Liver (tissue), 10 donors: ENCODE measurements at places on chromosomes 12 and 14. TPM values are rescaled to one million over a fixed set of nuclear protein-coding genes. Genes with fewer than 3 reads are reported as not detected.

DNA sequence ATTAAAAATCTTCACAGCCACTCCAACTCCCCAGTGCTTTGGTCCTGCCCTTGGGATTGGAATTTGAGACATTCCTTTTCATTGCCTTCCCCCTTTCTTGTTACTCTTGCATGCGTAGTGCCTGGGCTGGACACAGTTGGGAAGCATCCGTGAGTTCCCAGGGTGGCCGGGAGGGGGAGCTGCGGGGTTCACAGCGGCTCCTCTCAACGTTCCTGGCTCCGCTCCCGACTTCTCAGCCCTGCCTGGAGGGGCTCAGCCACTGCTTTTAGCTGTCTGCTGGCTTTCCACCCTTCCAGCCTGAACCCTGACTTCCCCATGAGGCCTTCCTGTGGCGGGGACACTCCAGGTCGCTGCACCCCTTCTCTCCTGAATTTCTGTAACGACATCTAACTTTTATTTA lies 3.2 kb downstream of the TEX52 start:
- peak; percentile 84 for DNase-seq

DNA sequence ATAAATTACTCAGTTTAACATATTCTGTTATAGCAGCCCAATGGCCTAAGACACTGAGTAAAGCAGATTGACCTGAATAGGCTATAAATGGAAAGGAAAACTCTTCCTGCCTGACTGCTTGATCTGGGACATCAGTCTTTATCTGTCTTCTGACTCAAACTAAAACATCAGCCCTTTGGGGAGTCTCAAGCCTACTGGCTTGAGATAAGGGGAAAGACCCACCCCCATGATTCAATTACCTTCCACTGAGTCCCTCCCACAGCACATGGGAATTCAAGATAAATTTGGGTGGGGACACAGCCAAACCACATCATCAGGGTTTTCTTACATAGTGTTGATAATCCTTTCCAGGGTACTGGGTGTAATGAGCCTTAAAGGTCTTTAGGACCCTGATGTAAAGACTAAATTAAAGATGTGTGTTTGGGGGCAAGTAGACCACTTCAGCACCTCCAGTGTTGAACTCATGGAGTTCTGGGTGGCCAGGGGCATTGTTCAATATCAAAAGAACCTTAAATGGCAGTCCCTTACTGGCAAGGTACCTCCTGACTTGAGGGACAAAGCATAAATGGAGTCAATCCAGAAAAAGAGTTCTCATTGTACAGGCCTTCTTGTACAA lies 67.8 kb downstream of the TSHR start:
- DNase-seq, result no peak

DNA sequence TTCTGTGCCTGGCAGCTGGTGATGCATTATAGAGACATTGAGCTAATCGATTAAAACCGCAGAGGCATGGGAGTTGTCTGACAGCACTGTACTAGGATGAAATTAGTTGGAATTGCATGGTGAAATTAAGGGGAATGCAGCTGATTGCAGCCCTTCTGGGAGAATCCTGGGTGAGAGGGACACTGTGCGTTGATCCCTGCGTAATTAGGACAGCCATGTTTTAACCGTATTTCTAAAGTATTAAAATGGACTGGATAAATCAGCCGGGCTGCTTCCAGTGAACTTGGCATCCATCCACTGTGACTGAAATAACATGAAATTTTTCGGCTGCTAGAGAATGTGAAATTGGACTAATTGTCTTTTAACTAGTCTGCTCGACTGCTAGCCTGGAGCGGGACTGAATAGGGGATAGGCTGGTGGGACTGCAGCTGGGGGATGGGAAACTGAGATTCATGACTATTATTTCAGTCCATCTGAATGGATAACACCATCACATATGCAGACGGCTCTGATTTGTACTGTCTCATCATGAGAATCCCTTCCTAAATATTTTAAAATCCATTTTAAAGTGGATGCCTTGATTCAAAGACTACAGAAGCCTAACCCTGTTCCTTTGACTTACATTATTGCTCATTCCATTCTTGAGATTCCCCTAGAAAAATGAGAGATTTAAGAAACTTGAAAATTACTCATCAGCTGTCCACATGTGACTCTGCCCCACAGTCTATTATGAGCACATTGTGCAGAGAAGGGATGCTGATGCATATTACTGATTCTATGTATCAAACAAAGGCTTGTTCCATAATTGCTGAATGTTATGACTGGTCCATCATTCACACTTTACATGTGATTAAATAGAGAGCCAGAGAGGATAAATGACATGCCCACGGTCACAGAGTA lies 343.9 kb downstream of the NPAS3 start:
- no peak for DNase-seq

GRCh38 chr12:127311720-127312364 lies 955.1 kb upstream of the TMEM132C start:
- DNase-seq, result no peak

The ARF3 gene
- 17.1 TPM for total RNA-seq

DNA sequence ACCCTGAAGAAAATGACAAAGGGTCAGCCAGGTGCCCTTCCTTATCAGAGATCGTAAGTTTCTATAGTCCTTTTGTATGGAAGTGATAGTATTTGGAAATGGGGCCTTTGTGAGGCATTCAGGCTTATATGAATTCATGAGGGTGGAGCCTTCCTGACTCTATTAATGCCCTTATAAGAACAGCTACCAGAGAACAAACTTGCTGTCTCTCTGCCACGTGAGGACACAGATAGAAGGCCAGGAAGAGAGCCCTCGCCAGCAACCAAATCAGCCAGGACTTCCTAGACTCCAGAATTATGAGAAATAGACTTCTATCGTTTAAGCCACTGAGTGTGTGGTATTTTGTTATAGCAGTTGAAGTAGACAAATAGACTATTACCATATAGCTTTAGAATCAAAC lies 36.7 kb downstream of the TRMT5 start:
- DNase-seq, result no peak
